ENCODE measurements at places on chromosomes 7 and 10. TPM values are rescaled to one million over a fixed set of nuclear protein-coding genes. Genes with fewer than 3 reads are reported as not detected.

- H3K27me3 ChIP-seq: peaks cover 4% of the 10 kb centered on the region
- H3K36me3 ChIP-seq: no peaks in the 10 kb centered on the region
- H3K27ac ChIP-seq: no peak overlapping the region
- no peak overlapping the region for H3K4me3 ChIP-seq
Observed at GRCh38 chr7:100649826-100650565, 6.3 kb downstream of the ACTL6B start.

GRCh38 chr7:129464194-129464593 is 30.0 kb downstream of the STRIP2 start:
- DNase-seq: no peak
- no peaks in the 10 kb centered on the region for H3K36me3 ChIP-seq
- peaks cover 4% of the 10 kb centered on the region for H3K4me1 ChIP-seq

Gene UCMA
- total RNA-seq: not detected

- no peak for DNase-seq
- H3K27me3 ChIP-seq: no peaks in the 10 kb centered on the region
- no peak overlapping the region for H3K4me3 ChIP-seq
- H3K4me1 ChIP-seq: no peaks in the 10 kb centered on the region
- no peak overlapping the region for H3K27ac ChIP-seq
Observed at GRCh38 chr7:67006965-67007364, 10.3 kb downstream of the TYW1 start.

- H3K4me1 ChIP-seq: no peaks in the 10 kb centered on the region
Observed at GRCh38 chr10:3616880-3617279, 168.1 kb downstream of the KLF6 start.

GRCh38 chr10:78563314-78563713 is 505.5 kb upstream of the ZMIZ1 start:
- H3K27ac ChIP-seq: no peak overlapping the region
- no peaks in the 10 kb centered on the region for H3K36me3 ChIP-seq
- H3K27me3 ChIP-seq: no peaks in the 10 kb centered on the region

Gene SPACDR
- total RNA-seq: 0.83 TPM

Gene LIPM
- total RNA-seq: not detected

DNA sequence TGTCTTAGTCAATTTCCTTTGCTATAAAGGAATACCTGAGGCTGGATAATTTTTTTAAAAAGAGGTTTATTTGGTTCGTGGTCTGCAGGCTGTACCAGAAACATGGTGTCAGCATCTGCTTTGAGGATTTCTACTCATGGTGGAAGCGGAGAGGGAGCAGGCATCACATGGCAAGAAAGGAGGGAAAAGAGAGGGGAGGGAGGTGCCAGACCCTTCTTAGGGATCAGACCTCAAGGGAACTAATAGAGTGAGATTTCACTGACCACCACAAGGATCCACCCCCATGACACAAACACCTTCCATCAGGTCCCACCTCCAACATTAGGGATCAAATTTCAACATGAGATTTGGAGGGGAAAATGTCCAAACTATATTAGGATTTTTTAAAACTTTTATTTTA is 27.0 kb upstream of the AKR1B10 start:
- H3K36me3 ChIP-seq: no peaks in the 10 kb centered on the region
- H3K4me3 ChIP-seq: no peak overlapping the region
- no peak overlapping the region for H3K27ac ChIP-seq
- no peaks in the 10 kb centered on the region for H3K27me3 ChIP-seq

Gene AKR1C8
- not detected for total RNA-seq

DNA sequence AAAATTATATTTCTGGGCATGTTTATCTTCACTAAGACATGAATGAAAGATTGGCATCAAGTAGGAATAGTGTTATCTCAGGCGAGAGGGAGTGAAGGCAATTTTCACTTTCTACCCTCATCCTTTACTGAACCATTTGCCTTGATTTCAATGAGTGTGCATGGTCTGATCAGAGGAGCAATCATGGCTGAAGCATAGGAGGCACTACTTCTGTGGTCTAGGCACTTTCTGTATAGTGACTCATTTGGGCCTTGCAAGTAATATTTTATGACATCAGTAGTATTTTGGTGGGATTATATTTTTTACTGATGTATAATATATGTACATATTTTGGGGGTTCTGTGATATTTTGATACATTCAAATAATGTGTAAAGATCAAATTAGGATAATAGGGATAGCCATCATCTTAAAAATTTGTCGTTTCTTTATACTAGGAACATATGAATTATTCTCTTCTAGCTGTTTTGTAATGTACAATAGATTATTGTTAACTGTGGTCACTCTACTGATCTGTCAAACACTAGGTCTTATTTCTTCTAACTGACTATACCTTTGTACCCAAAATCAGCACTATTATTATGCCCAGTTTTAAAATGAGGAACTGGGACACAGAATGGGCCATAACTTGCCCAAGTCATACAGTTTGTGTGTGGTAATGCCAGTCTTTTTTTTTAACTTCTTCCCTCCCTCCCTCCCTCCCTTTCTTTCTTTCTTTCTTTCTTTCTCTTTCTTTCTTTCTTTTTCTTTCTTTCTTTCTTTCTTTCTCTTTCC is 101.9 kb downstream of the RAB11FIP2 start:
- H3K36me3 ChIP-seq: no peaks in the 10 kb centered on the region
- DNase-seq: no peak
- H3K27ac ChIP-seq: no peak overlapping the region
- no peak overlapping the region for H3K4me3 ChIP-seq
- H3K4me1 ChIP-seq: no peaks in the 10 kb centered on the region
- peaks cover 5% of the 10 kb centered on the region for H3K27me3 ChIP-seq

Gene FAM25C
- not detected for total RNA-seq

Gene PRLHR
- total RNA-seq: not detected

Gene HOXA9
- total RNA-seq: 0.11 TPM

Gene MLXIPL
- 1.3 TPM for total RNA-seq

Gene KCNIP2
- 2.6 TPM for total RNA-seq

- H3K36me3 ChIP-seq: no peaks in the 10 kb centered on the region
- peaks cover 10% of the 10 kb centered on the region for H3K27me3 ChIP-seq
- DNase-seq: no peak
- no peak overlapping the region for H3K4me3 ChIP-seq
- peaks cover 5% of the 10 kb centered on the region for H3K4me1 ChIP-seq
Observed at GRCh38 chr7:35251606-35252310, 2.1 kb downstream of the TBX20 start.

DNA sequence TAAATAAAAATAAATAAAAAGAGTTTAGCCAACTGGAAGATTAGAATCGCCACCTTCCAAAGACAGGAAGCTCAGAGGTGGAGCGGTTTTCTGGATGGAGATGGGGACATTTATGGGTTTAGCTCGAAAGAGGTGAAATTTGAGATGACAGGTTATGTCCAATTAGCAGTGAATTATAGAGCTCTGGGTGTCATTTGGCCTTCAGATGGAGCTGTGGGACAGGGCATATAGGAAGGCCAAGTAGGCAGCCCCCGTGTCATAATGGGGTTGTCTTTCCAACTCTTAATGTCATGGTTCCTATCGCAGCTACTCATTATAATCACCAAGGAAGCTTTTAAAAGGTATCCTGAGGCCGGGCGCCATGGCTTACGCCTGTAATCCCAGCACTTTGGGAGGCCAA is 21.0 kb upstream of the EEPD1 start:
- peaks cover 4% of the 10 kb centered on the region for H3K4me1 ChIP-seq
- H3K4me3 ChIP-seq: no peak overlapping the region
- no peaks in the 10 kb centered on the region for H3K27me3 ChIP-seq
- H3K27ac ChIP-seq: no peak overlapping the region
- DNase-seq: no peak
- H3K36me3 ChIP-seq: no peaks in the 10 kb centered on the region

Gene STAG3
- total RNA-seq: 2.0 TPM

DNA sequence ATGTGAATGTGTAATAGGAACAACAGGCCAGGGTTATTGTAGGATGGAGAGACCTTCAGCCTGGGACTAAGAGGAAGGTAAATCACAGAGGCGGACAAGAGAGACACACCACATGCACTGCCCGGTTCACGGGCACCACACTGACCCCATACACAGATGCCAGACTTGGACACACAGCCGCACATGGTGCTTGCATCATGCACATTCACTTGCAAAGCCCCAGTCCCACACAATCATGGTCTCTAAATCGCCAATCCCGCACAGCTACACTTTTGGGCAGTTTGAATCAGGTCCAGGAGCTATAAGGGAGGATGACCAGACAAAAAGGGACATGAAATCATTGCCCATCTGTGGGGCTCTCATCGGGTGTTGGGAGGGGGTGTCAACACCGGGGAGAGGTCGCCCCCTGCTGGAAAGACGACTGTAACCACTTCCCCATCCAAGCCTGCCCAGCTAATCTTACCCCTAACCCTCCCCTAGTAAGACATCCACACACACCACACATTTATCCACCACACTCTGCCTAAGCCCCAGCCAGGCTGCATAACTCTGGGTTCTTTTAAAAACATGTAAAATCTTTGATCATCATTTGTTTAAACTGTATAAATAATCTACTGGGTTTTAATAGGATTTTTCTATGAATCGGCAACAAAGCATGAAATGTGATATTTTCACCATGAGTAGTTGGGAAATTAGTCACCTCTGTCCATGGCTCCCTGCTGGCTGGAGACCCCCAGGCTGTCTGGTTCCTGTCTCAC is 40.5 kb upstream of the SLF2 start:
- H3K27ac ChIP-seq: no peak overlapping the region
- H3K36me3 ChIP-seq: no peaks in the 10 kb centered on the region
- H3K4me3 ChIP-seq: no peak overlapping the region
- peak; percentile 31 for DNase-seq
- peaks cover 24% of the 10 kb centered on the region for H3K4me1 ChIP-seq

DNA sequence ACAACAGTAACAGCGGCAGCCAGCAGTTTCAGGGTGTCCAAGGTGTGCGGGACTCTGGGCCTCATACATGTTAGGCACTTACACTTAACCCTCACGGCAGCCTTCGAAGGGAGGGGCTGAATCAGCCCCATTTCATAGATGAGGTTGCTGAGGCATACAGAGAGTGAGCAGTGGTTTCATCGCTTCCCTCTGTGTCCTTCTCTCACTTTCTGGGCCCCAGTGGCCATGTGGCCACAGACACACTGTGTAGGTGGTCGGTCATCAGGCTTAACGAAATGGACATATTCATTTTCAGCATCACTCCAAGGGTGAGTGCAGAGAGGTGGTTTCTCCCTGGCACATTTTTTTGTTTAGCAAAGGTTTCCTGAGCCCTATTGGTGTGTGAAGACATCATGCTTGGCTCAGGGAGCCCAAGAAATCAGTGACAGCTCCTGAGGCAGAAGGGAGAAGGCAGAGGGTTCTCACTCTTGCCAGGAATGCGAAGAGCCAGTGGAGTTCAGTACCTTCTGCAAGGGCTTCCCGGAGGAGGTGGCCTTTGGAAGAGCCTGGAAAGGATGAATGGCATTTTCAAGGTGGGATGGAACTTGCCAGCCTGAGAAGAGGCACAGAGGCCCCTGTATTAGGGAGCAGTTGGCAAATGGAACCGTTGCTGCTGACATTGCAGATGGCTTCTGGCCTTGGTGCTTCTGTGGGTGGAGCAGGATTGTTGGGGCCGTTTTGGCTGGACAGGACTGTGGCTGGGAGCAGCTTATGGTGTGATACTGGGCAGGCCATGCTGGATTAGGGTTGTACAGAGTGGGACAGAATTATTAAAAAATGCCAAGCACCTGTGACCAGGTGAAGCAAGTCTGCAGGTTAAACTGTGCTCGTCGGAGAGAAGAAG is 61.7 kb upstream of the PPIF start:
- H3K27ac ChIP-seq: peak overlapping the region; percentile 80
- peaks cover 11% of the 10 kb centered on the region for H3K4me1 ChIP-seq
- H3K36me3 ChIP-seq: peaks cover 13% of the 10 kb centered on the region

GRCh38 chr10:37760817-37761216 is 96.6 kb downstream of the ZNF248 start:
- DNase-seq: no peak
- no peak overlapping the region for H3K27ac ChIP-seq
- H3K36me3 ChIP-seq: no peaks in the 10 kb centered on the region

Gene OR2A12
- 0.06 TPM for total RNA-seq

Gene SPDYE9
- total RNA-seq: not detected

GRCh38 chr7:141674171-141674671 is 27.7 kb downstream of the DENND11 start:
- no peaks in the 10 kb centered on the region for H3K27me3 ChIP-seq
- peak overlapping the region; percentile 13 for H3K27ac ChIP-seq
- no peak overlapping the region for H3K4me3 ChIP-seq
- H3K4me1 ChIP-seq: peaks cover 4% of the 10 kb centered on the region
- no peaks in the 10 kb centered on the region for H3K36me3 ChIP-seq

- H3K27ac ChIP-seq: no peak overlapping the region
- H3K36me3 ChIP-seq: no peaks in the 10 kb centered on the region
- no peak for DNase-seq
- H3K27me3 ChIP-seq: no peaks in the 10 kb centered on the region
Observed at GRCh38 chr7:150938566-150938965, 39.6 kb downstream of the KCNH2 start.

Gene TMEM225B
- 1.4 TPM for total RNA-seq

Gene PLAU
- total RNA-seq: 13.5 TPM

- no peaks in the 10 kb centered on the region for H3K36me3 ChIP-seq
- H3K27me3 ChIP-seq: no peaks in the 10 kb centered on the region
- H3K4me1 ChIP-seq: no peaks in the 10 kb centered on the region
- H3K27ac ChIP-seq: no peak overlapping the region
Observed at GRCh38 chr7:41328544-41328943, 374.3 kb downstream of the INHBA start.

Gene ZNF736
- total RNA-seq: 31.6 TPM

DNA sequence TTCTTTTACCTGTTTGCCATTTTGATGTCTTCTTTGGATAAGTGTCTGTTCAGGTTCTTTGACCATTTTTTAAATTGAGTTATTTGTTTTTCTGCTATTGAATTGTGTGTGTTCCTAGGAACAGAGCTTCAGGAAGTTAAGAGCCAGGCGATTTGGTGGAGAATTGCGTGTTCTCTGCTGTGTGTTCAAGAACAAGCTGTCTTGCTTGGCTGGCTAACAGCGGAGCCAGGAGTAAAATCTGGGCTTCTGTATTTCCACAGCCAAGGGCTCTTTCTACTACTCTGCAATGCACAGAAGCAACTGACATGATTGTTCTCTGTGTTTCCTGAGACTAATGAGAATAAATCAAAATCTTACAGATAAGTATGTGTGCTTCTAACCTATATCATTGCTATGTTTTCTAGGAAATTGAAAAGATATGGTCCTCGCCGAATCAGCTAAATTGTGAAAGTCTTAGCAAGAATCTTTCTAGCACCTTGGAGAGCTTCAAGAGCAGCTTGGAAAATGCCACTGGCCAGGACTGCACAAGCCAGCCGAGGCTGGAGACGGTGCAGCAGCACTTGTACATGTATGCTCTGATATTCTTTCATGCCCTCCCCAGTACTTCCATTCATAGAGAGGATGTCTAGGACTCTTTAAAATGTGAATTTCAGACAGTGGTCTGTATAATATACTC is 124.2 kb downstream of the ABCA13 start:
- no peak overlapping the region for H3K4me3 ChIP-seq
- H3K27ac ChIP-seq: no peak overlapping the region
- DNase-seq: no peak
- no peaks in the 10 kb centered on the region for H3K27me3 ChIP-seq

GRCh38 chr7:106215868-106216516 is 68.8 kb downstream of the NAMPT start:
- H3K27me3 ChIP-seq: no peaks in the 10 kb centered on the region
- H3K36me3 ChIP-seq: no peaks in the 10 kb centered on the region
- H3K4me3 ChIP-seq: no peak overlapping the region
- peak overlapping the region; percentile 89 for H3K27ac ChIP-seq

GRCh38 chr7:127862525-127862924 is 168.7 kb downstream of the LRRC4 start:
- no peak overlapping the region for H3K27ac ChIP-seq
- H3K36me3 ChIP-seq: no peaks in the 10 kb centered on the region
- H3K4me3 ChIP-seq: no peak overlapping the region
- no peaks in the 10 kb centered on the region for H3K4me1 ChIP-seq
- no peaks in the 10 kb centered on the region for H3K27me3 ChIP-seq

- peak within 1 kb of the TSS; percentile 84 for H3K27ac ChIP-seq
- H3K27me3 ChIP-seq: no peaks in the 10 kb centered on the region
- DNase-seq: peak; percentile 8
- no peaks in the 10 kb centered on the region for H3K4me1 ChIP-seq
Observed at GRCh38 chr7:150631866-150632864, at the start of gene GIMAP6. Gene GIMAP6 (minus strand): TSS chr7:150632385. CDS start chr7:150630142, 2,243 bp downstream.

Measured in lung (tissue), 17 donors.